ENCODE measurements at places on chromosomes 5 and 9.

DNA sequence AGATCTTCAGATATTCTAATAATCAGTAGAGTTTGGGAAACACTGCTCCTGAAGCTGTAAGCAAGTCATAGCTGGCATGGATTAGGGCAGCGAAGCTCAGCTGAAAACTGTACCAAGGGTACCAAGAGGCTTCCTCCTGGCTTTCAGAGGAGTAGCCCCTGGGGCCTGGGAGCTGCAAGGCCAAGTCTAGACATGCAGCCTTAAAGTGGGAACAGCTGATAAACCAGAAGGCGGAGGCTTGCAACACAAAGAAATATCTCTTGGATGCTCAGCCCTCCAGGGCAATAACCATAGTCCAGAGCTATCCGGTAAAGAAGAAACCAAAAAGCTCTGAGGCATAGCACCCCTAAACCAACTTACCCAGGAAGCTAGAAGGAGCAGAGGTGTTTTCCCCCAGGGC, 51.5 kb downstream of the MRPS30 start:
- DNase-seq = no peak

- peak; percentile 88 for DNase-seq
Measured at GRCh38 chr5:178130576-178131445, at the start of gene RMND5B. Gene RMND5B (plus strand): TSS chr5:178131014. CDS start chr5:178138120, 7,106 bp downstream.

DNA sequence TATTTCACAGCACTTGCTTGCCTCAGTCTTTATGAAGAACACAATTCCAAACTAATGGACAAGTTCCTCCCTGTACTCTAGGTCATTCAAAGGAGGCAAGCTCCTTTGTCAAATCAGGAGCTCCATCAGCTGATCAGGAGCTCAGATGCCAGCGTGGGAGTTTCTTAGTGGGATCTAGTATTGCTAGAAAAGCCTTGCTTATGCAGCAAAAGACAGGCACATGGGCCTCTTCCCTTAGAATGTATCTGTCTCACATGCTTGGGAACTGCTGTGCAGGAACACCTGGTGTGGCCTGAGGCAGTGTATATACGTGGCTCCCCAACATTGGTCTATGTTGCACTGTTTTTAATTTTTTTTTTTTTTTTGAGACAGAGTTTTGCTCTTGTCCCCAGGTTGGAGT, 21.4 kb upstream of the HAVCR1 start:
- DNase-seq = no peak

DNA sequence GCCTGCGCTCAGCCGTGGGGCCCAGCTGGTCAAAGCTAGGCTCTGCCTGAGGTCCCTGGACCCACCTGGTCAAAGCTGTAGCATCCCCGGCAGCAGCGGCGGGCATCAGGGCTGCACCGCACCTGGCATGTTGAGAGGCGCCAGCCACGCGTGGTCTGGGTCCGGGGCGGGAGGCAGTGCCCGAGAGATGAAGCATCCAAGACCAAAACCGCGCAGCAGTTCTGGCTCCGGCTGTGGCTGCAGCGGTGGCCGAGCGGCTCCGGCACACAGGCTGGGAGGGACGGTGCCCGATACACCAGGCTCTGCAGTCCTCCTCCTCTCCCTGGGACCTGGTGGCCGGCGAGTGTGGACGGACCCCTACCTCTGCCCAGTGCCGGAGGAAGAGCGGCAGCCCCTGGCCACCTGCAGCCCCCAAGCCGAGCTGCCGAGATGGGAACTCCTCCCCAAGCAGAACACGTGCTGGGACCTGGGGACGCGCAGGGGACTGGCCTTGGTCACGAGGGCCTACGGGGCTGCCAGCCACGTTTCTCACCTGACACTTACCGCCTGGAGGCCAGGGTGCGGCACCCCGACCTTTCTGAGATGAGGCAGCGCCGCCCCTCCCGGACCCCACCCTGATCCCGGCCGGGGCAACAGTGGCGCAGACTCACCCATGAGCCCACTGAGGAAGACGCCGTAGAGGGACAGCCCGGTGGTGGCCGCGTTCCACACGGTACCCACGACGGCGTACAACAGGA, 33.0 kb downstream of the SLC9A3 start:
- DNase-seq = no peak

DNA sequence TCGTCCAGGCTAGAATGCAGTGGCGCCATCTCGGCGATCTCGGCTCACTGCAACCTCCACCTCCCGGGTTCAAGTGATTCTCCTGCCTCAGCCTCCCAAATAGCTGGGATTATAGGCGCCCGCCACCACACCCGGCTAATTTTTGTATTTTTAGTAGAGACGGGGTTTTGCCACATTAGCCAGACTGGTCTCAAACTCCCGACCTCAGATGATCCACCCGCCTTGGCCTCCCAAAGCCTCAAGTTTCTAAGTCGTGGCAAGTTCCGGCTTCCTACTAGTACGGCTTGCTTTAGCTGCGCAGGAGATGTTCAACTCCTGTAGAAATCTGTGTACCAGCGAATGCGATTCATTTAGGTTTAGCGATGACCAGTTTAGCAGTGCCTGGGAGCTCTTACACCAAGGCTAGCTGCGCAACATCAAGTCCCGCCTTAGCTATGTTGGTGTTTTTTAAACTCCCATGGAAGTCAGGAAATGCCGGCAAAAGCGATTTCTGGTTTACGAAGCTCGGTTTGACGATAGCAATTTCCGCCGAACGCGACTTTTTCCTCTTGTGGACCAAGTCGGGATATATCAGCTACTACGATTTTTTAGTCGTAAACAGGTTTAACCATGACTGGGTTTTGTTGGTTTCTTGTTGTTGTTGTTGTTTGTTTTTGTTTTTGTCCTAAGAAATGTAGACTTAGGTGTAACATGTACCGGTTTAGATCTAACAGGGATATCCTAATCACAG, 46.4 kb downstream of the ANXA2R start:
- DNase-seq = peak; percentile 42

GRCh38 chr5:116574367-116575325, at the start of gene SEMA6A:
Gene SEMA6A (minus strand): TSS chr5:116574823. CDS start chr5:116504944, 69,879 bp downstream.
- peak; percentile 92 for DNase-seq

DNA sequence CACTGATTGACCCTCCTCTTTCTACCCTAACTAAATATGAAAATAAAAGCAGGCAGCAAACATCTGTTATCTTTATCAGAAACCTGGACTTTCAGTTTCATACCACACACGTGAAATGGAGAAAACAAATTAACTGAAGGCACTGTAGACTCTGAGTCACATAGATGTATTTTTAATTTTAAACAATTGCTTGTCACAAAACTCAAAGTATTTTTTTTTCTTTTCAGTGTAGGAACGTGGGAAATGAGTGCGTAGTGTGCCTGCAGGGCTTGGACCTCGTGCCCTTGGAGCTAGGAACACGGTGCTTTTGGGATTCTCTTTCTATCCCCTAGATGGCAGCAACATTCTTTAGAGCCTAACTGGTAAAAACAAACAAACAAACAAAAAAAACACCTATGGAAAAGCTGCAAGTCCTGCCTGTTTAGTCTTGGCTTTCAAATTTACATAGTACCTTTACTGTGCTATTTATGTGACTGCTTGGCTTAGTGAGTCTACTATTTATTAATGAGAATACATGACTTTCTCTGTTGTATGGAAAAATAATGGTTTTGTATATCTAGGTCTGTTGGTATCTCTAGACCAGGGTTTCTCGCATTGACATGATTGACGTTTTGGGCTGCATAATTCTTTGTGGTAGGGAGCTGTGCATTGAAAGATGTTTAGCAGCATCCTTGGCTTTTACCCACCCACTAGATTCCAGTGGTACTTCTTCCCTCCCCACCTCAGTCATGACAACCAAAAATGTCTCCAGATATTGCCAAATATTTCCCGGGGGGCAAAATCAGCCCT, 16.8 kb upstream of the ACTBL2 start:
- no peak for DNase-seq

DNA sequence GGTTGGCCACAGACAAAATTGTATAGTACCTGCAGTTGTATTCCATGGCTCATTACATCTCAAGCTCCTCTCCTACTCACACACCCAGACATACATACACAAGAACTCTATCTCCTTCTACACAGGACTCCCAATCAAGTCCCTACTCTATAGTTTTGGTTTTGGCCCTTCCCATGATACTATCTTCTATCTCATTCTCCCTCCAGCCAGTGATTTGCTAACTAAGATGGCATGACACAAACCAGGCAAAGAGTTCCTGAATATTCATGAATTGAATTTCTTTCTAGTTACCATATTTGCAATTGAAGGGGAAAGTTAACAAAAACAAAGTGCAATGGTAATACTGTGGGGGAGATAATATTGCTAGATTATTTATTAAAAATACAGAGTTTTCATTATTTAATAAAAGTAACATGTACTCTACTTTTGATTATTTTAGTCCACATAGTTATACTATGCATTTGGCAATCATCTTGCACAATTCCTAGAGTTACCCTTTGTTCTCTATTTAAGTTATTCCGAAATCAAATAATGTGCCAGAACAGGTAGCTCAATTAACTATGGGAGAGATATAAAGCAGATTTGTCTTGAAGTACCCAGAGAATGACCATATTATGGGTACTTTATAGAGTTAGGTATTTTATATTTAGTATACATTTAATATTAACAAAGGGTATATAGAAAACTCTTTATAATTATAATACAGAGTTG, 9.6 kb upstream of the LURAP1L start:
- no peak for DNase-seq

DNA sequence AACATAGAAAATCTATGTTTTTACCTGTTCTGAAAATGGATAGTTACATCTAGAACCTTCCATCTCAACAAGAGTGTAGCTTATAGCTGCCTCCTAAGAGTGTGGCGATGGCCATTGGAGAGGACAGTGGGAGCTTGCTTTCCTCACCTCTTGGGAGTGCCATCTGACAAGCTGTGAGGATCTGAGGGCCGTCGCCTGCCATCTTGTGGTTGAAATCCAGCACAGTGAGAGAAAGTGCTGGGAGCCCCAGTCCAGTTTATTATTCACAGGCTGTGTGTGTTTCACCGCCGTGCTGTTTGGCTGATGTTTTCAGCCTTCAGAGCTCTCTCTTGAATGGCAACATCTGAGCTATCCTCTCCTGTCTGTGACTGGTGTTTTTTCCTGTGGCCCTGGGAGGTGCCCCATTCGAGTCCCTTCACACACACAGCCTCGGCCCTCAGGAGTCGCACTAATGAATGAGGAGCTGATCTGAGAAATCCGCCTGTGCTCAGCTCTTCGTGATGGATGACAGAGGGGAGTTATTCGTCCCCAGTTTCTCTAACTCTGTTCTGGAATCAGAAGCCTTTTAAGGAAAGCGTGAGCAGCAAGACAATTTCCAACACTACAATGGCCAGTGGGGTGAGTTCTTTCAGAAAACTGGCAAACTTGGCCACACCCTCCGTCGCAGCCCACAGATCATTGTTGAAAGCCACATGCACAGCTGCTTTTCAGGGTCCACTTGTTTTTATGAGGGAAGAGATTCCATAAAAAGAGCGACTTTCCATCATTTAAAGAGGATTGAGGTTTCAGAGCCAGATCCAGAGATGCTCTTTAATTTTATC, 170.3 kb downstream of the PDZD2 start:
- peak; percentile 75 for DNase-seq

GRCh38 chr5:121218086-121218485, 633.6 kb upstream of the FTMT start:
- DNase-seq = no peak

GRCh38 chr9:114085387-114085789, 7.3 kb upstream of the AMBP start:
- DNase-seq = no peak

DNA sequence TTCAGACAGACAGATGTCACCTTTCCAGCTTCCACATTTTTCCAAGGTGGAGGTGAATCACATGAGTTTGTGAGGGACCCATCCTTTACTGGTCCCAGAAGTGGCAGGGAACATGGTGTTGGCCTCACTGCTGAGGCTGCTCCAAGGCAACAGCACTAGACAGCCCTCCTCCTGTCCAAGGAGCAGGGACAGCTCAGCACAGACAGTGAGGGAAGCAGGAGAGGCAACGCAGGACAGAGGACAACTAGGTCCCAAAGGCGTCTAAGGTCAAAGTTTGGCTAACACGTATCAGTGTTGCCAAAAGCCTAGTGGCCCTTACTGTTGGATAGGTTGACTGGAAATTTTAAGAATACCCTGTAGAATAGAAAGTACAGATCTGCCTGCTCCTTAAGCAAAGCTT, 251.7 kb upstream of the PANK3 start:
- DNase-seq = no peak
